ENCODE measurements at places on chromosomes 3 and 15. TPM values are rescaled to one million over a fixed set of nuclear protein-coding genes. Genes with fewer than 3 reads are reported as not detected.

DNA sequence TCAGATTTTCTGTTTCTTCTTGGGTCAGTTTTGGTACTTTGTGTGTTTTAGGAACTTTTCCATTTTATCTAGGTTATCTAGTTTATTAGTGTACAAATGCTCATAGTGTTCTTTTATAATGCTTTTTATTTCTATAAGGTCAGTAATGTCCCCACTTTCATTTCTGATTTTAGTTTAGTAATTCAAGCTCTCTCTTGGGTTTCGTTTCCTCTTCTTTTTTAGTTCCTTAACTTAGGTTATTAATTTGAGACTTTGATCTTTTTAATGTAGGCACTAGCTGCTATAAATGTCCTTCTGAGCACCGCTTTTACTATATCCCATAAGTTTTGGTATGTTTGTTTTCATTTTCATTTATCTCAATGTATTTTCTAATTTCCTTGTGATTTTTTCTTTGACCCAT is 27.0 kb upstream of the CD200R1L start:
- no peak for DNase-seq

DNA sequence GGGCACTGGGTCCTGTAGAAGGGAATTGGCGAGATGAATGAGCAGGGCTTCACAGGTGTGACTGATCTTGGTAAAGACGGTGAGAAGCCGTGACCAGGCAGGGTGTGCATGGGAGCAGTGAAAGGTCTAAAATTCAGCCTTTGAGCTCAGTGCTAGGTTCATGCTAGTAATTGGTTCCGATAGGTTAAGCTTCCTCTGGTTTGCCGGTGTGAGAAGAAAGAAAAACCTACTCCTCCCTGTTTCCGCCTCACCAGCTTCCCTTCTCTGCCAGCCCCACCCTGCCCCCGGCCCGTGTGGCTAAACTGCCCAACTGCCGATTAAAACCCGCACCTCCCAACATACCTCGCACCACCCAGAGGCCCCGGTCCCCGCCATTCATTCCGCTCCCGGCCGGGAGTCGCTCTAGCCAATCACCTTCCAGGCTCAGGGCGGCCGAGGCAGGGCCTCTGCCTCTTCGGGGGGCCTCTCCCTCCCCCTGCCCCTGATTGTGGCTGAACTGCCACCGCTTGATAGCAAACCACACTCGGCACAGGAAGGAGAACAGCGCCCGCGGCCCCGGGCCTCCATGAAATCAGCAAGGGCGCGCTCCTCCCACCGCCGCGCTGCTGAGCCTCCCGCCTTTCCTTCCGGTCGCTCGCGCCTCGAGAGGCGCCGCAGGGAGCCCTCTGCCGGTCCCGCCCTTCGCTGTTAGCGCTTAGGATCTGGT is 7.3 kb upstream of the NRROS start:
- DNase-seq: peak; percentile 56

DNA sequence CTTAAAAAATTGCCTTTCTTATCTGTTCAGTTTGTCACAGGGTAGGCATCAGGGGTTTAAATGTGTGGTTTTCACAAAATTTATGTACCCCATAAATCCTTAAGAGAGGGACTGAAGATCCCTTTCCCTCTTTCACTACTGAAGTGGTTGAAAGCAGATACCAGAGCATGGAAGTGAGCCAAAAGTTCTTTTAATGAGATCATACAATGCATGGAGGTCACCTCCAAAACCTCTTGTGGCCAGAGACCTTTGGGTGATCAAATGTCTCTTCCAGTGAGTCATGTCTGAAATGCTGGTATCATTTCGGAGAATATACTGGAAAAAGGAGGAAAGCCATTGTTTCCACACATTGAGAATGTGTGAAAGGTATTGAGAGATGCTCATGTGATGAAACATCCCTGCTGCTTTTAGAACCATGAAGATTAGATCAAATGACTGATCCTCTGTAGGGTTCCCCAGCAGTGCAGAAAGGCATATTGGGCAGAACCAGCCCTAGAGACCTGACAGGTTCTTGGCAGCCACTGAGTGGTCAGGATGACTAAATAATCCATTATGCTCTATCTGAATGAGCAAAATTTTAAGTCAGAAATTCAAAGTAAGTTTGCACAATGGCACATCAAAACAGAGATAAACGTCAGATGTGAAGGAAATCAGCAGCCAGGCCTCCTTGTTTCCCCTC is 165.8 kb upstream of the SLC2A2 start:
- peak; percentile 92 for DNase-seq

DNA sequence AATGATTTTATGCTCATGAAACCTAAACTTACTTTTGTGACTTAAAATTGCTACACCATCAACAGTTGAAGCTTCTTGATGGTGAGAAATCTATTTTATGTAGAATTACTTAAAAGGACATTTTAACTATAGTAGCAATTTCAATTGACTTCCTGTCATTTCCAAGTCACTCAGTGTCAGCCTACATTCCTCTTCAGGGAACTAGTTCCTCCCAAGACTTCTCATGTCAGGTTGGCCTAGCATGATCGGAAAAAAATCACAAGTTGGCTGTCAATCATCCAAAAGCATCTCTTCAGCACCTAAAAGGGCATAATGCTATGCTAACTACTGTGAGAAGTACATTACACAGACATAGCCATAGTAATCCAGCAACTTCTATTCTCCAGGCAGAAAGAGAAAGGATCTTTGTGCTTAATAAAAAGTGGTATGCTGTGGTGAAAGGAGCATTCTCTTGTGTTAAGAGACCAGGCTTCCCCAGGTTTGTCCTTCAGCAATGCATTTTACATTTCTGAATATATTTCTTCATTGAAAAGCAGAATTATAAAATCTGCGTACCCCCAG is 893.7 kb downstream of the AGBL1 start:
- DNase-seq: no peak

GRCh38 chr3:85570819-85571218 is 612.0 kb downstream of the CADM2 start:
- no peak for DNase-seq

- no peak for DNase-seq
Measured at GRCh38 chr3:23633261-23633960, 172.3 kb upstream of the UBE2E1 start.

Gene UPK1B
- not detected for total RNA-seq

Measured in HCT116 (cell line).